ENCODE measurements at places on chromosomes 11 and 22.

DNA sequence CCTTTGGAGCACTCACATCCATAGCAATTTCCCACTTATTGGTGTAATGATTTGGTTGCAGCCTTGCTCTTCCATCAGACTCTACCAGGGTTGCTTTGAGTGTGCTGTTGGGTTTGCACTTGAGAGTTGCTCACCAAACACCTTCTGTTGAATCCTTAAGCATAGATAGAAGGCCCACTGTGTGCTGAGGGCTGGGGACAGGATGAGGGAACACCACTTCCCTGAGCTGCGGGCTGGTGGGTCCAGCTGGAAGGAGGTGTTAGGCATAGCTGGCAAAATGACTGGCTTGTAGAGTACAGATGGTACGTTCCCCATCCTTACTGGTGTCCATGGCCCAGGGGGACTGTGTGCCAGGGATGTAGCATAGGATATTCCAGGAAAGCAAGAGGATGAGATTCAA lies 3.9 kb downstream of the PRDM11 start:
- DNase-seq, result no peak

DNA sequence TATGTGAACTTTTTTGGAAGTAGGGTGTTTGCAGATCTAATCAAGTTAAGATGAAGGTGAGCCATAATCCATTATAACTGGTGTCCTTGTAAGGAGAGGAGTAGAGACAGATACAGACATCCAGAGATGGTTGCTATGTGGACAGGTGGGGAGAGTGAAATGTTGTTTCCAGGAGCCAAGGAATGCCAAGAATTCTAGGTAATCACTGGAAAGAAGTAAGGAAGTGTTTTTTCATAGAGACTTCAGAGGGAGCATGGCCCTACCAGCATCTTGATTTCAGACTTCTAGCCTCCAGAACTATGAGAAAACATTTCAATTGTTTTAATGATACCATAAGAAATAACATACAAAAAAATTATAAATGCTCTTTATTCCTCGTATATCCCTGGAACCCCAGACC lies 320.5 kb upstream of the ANO3 start:
- no peak for DNase-seq

DNA sequence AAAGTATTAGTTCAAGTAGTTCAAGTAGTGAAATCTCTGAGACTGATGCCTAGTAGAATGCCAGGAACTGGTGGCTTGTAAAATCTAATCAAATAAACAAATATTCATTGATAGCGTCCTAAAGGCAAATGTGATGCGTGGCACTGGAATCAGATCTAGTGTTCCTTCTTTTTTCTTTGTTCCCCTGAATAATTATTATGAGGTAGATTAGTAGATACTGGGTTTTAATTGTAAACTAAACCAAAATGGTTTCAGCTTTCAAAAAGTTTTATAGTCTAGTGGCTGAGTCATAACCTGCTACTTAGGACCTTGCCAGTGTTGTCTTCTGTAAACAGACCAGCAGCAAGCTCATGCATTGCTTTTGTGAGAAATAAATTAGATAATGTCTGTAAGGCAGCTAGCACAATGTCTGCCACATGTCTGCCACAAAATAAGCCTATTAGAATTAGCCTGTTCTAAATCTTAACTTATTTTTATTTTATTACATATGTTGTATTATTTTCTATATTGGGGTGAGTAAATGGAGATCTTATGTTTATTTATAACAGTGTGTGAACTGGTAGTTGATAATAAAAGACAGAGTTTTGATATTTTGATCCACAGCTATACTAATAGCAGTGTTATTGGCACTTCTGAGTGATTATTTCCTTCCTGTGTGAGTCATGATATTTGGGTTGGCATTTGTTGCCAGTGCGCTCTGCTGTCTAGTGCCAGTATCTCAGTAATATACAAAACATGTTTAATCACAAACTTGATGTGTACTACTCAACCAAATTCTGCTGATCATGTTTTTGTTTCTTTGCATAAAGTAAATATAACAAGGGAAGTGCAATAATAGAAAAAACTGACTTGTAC lies 135.7 kb downstream of the TMEM135 start:
- DNase-seq, result no peak

- no peak for DNase-seq
These were observed 822 bp downstream of the MARK2 start for GRCh38 chr11:63839508-63840355.

DNA sequence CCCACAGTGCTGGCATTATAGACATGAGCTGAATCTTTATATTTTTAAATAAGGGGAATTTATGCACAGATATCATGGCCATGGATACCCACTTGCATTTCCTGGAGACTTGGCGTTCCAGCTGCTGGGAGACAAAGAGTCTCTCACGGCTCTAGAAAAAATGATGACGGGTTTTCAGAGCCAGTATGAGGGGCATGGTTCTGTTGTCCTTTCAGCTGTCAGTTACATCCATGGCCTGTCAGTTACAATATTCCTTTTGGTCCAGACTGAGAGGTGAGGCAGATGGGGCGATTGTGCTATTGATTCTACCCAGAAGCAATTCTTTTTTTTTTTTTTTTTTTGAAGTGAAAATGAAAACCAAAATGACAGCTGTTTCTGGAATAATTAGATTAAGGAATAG lies 29.7 kb downstream of the USH1C start:
- DNase-seq, result no peak

- DNase-seq, result no peak
These were observed 3.6 kb downstream of the C11orf68 start for GRCh38 chr11:65915101-65915820.

DNA sequence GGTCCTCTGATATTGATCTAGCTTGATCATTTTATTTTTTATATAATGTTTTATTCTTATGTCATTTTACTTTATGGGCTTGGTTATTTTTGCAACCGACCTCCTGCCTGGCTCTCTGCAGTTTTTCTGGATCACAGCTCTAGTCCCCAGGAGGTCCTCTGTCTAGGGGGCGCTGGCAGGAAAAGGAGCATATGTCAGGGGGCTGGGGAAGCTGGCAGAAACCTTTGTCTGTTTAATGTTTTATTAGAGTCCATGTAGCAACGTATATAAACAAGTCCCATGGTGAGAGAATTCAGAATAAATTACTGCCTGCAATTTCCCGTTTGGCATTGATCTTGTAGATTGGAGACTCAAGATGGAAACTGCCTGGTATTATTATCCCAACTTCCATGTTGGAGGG lies 133.5 kb upstream of the ZBED5 start:
- DNase-seq, result no peak

- no peak for DNase-seq
These were observed 71.6 kb downstream of the EXT2 start for GRCh38 chr11:44167046-44167445.

DNA sequence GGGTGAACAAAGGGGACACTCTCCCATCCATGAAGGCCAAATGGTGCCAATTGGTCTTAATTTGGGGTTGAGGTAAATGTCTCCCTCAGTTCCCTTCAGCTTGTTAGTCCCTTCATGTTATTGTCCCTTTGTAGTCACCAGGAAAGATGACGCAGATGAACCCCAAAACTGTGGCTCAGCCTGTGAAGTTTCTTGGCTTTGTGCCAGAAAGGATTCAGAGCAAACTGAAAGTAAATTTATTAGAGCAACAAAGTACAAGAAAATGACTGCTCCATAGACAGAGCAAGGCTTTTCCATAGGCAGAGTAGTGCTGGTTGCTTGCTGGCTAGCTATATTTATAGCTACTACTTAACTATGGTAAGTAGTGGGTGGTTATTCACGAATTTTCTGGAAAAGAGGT lies 16.7 kb downstream of the OR4C3 start:
- DNase-seq, result no peak

DNA sequence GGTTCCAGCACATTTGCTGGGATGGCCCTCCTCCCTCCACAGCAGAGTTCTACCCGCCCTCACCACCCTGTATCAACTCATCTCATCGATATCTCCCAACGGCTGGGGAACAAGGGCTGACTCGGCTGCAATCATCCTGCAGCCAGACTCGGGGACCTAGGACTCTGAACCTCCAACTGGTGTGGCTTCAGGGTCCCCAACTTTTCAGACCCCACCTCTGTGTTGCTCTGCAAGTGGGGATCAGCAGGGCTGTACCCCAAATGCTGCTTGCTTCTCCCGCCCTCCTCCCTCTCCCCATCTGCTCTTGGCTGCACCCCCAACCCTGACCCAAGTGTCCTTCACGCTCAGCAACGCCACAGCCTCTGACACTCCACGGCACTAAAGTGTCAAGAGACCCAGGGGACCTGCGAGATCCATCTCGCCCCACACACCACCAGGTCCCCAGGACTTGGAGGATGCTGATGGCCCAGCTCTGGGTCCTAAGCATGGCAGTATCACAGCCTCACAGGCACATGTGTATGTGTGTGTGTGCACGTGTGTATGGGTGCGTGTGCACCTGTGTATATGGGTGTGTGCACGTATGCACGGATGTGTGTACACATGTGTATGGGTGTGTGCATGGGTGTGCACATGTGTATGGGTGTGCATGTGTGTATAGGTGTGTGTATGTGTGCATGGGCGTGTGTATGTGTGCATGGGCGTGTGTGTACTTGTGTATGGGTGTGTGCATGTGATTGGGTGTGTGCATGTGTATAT lies 26.4 kb downstream of the KCNQ1 start:
- no peak for DNase-seq

- no peak for DNase-seq
These were observed 4.8 kb downstream of the NRXN2 start for GRCh38 chr11:64718084-64718779.

GRCh38 chr11:32131321-32131720 lies 40.4 kb downstream of the RCN1 start:
- DNase-seq, result no peak

- no peak for DNase-seq
These were observed 39.7 kb upstream of the ETS1 start for GRCh38 chr11:128626913-128627665.

- DNase-seq, result no peak
These were observed 39.6 kb downstream of the BCR start for GRCh38 chr22:23219822-23220484.

DNA sequence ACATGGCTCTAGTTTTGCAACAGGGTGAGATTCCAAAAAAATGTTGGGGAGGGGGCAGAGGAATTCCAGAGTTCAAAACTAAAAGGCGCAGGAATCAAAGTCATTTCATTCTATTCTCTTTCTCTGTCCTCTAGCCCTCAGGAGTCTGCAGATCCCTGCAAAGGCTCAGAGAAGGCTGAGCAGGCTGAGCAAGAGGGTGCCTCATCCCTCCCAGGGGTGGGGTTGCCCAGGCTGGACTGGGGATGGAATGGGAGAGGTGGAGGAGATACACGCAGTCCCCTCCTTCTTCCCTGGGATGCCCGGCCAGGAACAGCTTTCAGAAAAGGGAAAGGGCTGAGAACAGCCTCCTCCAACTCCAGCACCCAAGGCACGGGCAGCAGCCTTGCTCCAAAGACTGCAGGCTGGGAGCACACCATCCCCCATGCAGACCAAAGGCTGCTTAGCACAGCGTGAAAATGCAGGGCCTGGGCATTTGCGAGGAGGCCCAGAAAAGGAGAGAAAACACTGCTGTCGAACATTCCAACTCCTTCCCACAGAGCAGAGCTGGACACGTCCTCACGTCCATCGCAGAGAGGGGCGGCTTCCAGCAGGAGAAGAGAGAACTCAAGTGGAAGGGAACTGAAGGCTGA lies 51.8 kb downstream of the MN1 start:
- no peak for DNase-seq

- no peak for DNase-seq
These were observed 68.9 kb downstream of the MTMR3 start for GRCh38 chr22:29951791-29952413.

DNA sequence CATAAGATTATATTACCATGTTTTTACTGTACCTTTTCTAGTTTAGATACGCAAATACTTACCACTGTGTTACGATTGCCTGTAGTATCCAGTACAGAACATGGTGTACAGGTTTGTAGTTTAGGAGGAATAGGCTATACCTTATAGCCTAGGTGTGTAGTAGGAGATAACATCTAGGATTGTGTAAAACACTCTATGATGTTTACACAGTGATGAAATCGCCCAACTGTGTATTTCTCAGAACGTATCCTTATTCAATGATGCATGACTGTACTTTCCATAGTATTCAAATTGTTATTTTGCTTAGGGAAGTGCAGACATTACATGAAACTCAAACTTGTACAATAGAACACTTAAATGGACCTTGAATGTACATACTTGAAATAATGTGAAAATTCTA lies 188.1 kb upstream of the PDGFD start:
- no peak for DNase-seq

- no peak for DNase-seq
These were observed 155.0 kb upstream of the TIMP3 start for GRCh38 chr22:32646476-32646875.

DNA sequence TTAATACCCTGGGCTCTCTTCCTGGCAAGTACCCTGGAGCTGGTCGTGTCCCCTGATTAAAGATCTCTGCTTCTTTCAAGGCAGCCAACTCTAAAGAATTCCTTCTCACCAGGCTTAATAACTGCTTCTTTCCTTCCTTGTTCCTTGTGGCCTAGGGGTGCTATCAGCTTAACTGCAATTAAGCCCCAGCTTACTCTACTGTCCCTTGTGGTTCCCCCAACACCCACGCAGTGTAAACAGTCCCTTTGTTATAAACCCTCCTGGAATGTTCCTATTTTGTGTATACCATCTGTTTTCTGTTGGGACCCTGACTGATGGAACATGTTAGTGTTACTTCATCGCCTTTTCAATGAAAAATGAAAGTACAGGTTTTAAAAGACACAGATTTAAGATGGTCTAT lies 126.4 kb upstream of the KIRREL3 start:
- DNase-seq, result no peak

DNA sequence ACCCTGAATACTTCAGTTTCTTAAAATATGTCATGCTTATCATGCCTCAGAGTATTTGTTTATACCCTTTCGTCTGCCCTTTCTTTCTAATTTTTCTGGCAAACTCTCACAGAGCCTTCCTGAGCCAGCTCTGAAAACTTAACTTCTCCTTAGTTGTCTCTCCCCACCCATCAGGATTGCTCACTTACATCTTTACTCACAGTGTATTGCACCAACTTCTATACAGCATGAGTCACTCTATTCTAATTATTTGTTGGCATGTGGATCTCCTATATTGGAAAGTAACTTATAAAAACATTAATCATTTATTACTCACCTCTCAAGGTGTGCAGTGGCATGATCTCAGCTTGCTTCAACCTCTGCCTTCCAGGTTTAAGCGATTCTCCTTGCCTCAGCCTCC lies 114.9 kb downstream of the FANCF start:
- no peak for DNase-seq

DNA sequence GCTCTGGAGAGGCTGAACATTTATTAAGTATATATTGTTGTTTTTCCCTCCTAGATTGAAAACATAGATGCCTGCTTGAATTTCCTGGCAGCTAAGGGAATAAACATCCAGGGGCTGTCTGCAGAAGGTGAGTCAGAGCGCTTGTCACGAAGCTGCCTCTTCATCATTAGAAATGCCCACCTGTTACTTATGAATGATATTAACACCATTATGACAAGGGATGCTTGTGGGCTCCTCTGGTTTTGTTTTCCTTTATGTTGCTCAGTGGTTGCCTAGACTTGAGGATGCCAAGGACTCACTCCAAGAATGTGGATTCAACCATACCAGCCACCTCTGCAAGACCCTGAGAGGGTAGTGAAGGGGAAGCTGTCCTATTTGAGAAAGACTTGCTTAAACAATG lies 156.2 kb downstream of the NAV2 start:
- DNase-seq, result no peak

GRCh38 chr11:83019888-83020579 lies 51.7 kb downstream of the RAB30 start:
- no peak for DNase-seq
